ENCODE measurements at places on chromosomes 3 and 15. TPM values are rescaled to one million over a fixed set of nuclear protein-coding genes. Genes with fewer than 3 reads are reported as not detected.

The CRTC3 gene
- 19.0 TPM for total RNA-seq

The C3orf85 gene
- not detected for total RNA-seq

The HTR3E gene
- total RNA-seq, result not detected

The FBXL2 gene
- 1.6 TPM for total RNA-seq

The ACKR2 gene
- total RNA-seq, result 0.85 TPM

DNA sequence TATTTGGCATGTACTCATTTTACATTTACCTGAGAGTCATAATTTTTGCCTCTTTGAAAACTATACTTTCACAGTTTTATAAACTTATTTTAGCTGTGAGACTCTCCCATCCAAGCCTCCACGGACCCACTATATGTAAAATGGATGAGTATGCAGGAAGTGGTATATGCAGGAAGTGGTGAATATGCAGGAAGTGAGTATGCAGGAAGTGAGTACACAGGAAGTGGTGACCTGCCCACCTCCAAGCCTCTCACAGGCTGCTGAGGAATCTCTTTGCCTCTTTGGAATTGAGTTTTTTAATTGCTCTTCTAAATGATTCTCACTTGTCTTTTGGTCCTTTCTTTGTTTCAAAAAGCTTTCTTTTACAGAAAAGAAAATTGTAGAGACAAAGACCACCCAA, 85.2 kb downstream of the KBTBD8 start:
- H3K36me3 ChIP-seq, result no peaks in the 10 kb centered on the region
- DNase-seq, result no peak
- H3K27ac ChIP-seq, result no peak overlapping the region

GRCh38 chr3:11539677-11540076, 104.0 kb downstream of the VGLL4 start:
- no peak for DNase-seq
- no peaks in the 10 kb centered on the region for H3K36me3 ChIP-seq
- H3K4me3 ChIP-seq, result no peak overlapping the region
- H3K27me3 ChIP-seq, result no peaks in the 10 kb centered on the region

DNA sequence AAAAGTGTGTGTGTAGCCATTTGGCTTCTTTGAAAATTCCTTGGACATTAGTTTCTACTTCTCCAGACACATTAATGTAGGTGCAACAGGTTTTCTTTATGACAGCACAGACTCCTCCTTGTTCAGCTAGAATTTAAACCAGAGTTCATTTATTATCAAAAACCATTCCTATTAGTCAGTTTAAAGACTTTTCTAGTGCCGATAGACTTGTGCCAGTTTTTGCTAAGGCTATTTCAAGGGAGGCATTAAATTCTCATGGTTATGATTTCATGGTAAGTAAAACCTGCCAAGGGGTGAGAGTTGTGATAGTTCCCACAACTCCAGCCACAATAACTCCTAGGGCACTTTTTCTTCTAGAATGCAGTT, 20.6 kb upstream of the SENP7 start:
- H3K36me3 ChIP-seq, result no peaks in the 10 kb centered on the region
- no peak for DNase-seq
- peak overlapping the region; percentile 83 for H3K27ac ChIP-seq
- H3K27me3 ChIP-seq, result no peaks in the 10 kb centered on the region
- H3K4me1 ChIP-seq, result peaks cover 10% of the 10 kb centered on the region
- H3K4me3 ChIP-seq, result no peak overlapping the region

GRCh38 chr15:93024716-93025624, 64.0 kb downstream of the RGMA start:
- H3K27ac ChIP-seq, result no peak overlapping the region
- peaks cover 79% of the 10 kb centered on the region for H3K36me3 ChIP-seq
- DNase-seq, result no peak
- H3K4me3 ChIP-seq, result no peak overlapping the region
- no peaks in the 10 kb centered on the region for H3K4me1 ChIP-seq

All from K562 (cell line).